ENCODE measurements at places on chromosomes 12 and 14. TPM values are rescaled to one million over a fixed set of nuclear protein-coding genes. Genes with fewer than 3 reads are reported as not detected.

DNA sequence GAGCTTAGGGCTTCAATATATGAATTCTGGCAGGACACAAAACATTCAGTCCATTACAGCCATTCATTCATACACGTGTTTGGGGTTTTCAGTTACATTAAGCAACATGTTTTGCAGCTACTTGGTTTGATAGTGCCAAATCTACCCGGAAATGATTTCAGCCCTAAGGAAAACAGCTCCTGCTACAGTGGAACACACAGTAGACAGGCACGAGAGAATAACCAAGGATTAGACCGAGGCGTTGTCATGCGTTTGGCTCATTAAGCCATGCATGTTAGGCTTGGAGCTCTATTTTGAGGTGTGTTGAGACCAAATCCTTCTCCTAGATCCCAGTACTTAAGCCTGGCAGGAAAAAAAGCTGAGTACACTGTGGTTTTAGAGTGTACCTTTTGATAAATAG is 177.4 kb downstream of the PRKCH start:
- DNase-seq, result no peak

DNA sequence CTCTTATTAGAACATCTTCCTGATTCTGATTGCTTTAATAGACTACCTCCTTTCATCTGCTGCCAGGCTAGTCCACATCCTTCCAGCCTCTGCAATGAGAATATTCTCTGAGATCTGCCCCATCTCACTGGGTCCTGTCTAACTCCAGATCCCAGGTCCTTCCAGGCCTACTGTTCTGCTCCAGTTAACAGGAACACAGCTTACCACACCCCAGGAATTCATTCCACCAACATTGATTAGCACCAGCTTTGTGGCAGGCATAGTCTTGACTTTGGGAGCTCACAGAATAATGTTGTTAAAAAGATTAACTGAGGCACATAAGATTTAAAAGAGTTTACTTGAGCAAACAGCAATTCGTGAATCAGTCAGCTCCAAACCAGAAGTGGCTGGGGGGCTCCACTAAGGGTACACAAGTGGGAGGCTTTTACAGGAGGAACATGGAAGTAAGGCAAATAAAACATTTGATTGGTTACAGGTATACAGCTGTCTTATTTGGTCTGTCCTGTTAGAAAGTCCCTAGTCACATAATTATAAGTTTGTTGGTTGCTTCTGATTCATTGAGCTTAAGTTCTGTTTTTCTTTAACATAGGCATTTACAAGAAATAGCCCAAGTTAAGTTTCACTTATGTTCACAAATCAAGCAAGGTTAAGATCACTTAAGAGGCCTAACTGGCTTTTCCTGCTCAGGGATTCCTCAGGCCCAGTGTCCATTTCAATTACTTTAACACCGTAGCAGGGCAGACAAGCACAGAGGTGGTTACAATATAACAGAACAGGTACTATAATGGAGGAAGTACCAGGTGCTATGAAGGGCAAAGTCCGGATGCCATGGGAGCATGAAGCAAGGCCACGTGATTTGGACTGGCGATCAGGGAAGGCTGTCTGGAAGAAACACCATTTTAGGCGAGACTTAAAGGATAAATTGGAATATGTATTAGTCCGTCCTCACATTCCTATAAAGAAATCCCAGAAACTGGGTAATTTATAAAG is 12.2 kb upstream of the MYH7 start:
- DNase-seq, result no peak

DNA sequence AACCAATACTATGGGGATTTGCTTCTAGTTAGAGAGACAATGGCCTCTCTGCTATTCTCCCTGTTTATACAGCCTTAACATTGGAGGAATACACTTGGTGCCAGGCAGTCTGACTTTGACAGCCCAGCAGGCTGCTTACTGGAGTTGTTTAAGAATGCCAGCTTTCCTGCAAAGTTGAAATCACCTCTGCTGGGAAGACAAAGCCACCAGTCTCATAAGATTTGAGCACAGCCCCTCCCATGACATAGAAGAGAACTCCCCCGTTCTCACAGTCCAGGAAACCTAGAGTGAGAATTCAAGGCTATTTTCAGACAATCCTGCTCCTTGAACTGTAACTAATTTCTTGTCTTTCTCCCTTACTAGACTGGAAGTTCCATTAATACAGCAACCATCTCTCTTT is 21.1 kb upstream of the CATSPERB start:
- no peak for DNase-seq

GRCh38 chr14:33567023-33567728 is 383.7 kb downstream of the EGLN3 start:
- DNase-seq, result no peak

GRCh38 chr12:2783936-2784600 is 10.7 kb upstream of the FKBP4 start:
- peak; percentile 88 for DNase-seq

DNA sequence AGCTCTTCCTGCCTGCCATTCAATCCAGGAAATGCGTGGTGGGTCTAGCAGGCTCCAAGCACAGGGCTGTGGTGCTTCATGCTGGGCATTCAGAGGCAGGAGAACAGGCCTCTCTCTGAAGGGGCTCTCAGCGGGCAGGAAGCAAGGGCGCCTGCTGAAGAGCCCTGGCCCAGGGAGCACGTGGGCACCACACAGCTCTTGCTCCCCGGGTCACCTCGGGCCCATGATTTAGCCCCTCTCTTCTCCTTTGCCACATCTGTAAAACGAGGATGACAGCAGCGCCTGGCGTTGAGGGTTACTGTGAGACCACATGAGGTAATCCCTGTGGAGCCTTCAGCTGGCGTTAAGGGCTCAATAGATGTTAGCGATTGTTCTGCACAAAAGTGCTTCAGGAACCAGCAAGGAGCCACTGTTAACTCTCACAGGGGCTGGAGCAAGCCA is 37.6 kb upstream of the SPTLC2 start:
- peak; percentile 45 for DNase-seq

- DNase-seq, result no peak
These were observed 157.0 kb downstream of the ASCL1 start for GRCh38 chr12:103114296-103115055.

GRCh38 chr12:50927356-50927755 is 25.0 kb upstream of the HIGD1C start:
- no peak for DNase-seq

- peak; percentile 67 for DNase-seq
These were observed 687 bp downstream of the RAB35 start for GRCh38 chr12:120115692-120116440.

DNA sequence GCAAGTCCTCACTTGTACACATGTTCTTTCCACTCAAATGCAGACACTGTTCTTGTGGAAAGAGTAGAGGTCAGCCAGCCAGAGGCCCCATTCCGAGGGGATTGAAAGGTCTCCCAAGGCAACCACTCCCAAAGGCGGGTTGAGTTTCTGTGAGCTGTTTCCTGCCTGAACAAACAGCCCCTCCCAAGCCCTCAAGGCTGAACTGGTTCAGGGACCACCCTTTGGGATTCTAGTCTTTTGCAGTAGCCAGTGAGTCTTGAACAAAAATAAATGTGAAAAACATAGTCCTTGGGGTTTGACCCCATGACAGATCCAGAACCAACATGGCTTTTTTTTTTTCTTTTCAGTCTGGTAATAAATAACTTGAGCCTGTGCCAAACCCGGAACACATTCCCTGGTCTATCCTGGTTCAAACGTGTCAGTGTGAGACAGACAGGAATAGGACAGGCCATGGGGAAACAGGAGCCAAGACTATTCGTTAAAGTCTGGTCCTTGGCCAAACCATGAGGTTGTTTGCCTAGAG is 17.6 kb upstream of the STK38L start:
- DNase-seq, result no peak

GRCh38 chr12:124147575-124147974 is 147.3 kb upstream of the RFLNA start:
- no peak for DNase-seq

The CLEC1B gene
- total RNA-seq, result not detected

The GZMH gene
- total RNA-seq, result not detected

The FSCB gene
- total RNA-seq, result not detected

The GALNT4 gene
- 3.1 TPM for total RNA-seq

The OAS3 gene
- total RNA-seq, result 0.81 TPM

The C12orf60 gene
- 1.6 TPM for total RNA-seq

The PTPRQ gene
- not detected for total RNA-seq
